ENCODE measurements at places on chromosomes 11 and 22.

DNA sequence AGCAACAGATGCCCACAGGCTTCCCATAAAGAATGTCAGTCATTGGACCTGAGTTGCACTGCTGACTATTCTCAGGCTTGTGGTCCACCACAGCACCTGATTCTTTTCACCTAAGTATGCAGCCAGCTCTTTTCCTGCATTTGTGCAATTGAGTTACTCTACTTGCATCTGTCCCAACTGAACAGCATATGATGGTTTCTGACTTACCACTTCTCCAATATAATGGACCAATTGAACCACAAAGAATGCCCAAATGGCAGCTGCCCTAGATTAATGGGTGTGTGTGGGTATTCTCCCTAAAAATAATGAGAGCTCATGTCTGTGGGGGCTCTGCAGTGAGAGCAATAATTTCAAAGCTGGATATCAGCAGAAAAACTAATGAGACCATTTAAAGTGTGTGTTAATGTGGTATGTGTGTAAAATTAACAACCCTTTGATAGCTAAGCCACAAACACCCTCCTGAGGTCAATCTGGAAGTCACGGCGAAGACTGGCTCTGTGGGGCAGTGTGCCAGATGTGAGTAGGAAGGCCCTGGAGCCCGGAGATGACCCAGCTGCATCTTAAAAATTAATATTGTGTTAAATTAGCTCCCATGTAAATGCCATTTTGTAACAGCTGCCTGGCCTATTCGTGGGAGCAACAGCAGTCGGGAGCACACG, 43.8 kb downstream of the SC5D start:
- DNase-seq: no peak

DNA sequence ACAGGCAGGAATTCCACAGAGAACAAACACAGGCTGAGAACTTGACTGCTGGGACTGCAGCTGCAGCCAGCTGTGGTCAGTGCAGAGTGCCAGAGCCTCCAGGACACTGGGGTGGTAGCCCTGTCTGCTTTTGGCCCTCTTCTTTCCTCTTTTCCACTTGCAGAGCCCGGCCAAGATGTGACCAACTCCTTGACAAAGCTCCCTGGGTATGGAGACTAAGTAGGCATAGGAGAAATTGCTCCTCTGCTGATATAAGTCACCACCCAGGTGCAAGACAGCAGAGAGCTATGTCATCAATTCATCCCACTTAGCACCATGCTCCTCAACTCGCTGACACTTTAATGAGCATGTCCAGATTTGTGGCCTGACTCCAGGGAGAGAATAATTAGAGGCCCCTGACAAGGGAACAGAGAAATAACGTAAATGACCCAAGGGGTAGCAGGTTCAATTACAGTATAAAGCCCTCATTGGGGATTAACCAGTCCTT, 369.4 kb upstream of the B3GAT1 start:
- DNase-seq: no peak

GRCh38 chr11:129612447-129612961, 203.1 kb upstream of the TMEM45B start:
- no peak for DNase-seq

- no peak for DNase-seq
Observed at GRCh38 chr22:32612834-32613233, 138.2 kb downstream of the FBXO7 start.

GRCh38 chr11:27174021-27174420, 133.4 kb downstream of the BBOX1 start:
- no peak for DNase-seq

DNA sequence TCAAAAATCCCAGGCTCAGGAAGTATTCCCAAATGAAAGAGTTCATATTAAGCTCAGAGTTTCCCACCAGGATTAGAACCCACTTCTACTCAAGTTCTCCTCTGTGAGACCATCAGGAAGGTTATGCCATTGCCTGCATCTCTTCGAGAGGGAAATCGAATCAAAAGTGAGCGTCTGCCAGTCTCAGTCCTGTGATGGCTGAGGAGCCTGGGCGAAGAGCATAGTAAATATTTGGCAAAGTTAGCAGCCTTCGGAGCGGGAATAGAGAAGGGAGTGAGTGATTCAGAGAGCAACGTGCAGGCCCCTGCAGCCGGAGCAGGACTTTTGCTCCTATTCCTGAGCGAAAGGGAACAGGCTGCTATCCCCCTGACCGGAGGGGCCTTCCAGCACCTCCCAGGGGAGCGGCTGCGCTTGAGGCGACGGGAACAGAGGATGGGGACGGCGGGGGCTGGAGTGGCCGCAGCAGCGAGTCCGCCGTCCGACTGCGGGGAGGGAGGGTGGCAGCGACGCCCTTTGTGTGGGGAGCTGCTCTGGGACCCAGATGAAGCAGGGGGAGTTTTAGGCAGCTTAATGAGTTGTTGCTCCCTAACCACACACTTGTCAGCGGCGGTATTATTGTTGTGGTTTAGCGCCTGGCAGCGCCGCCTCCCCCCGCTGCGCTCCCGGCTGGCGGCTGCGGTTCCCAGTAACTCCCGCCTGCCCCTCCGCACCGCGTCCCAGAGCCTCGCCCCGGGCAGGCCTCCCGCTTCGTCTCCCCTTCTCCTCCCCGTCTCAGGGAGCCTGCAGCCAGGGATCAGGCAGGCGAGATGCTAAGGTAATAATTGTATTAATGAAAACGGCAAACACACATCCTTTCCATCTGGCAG, 21.7 kb upstream of the NRGN start:
- DNase-seq: no peak

All from activated T-cell treated with anti-CD3 and anti-CD28 coated beads, Interleukin-2, amount 50 U/mL, for 24 hours (primary cell).